ENCODE measurements at places on chromosomes 11 and 22.

- no peak for DNase-seq
These were observed 237.8 kb downstream of the NXPE2 start for GRCh38 chr11:114915871-114916805.

- DNase-seq: no peak
These were observed 363.1 kb downstream of the MN1 start for GRCh38 chr22:27438271-27438980.

DNA sequence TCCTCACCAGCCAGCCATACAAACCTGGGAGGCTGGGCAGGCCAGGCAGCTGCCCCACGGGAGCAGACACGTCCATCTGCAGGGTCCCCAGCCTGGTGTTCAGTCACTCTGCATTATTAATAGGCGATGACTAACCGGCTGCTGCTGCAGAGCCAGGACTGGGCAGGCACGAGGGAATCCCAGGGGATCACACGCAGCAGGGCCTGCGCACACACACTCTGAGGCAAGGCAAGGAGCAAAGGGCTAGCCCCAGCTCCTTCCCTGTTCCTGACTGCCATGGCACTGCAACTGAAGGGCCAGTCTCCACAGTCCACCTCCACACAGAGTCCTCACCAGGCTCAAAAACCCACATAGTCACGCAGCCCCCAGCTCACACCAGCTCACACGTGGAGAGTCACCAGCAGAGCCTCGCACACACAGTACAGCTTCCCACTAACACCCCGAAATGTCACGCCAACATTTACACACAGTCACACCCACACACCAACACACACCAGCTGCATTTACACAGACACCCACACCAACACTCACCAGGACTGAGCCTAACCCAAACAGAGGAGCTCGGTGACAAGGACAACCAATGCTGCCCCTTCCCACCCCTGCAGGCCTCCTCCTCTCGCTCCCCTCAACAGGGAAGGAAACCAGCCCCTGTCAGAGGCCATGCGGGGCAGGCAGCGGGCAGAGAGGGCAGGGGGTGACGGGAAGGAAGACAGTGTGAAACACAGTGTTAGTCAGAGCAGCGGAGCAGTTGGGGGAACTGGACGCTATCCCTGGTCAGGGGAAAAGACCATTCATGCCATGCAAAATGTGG lies 47.3 kb downstream of the NRXN2 start:
- DNase-seq: no peak

DNA sequence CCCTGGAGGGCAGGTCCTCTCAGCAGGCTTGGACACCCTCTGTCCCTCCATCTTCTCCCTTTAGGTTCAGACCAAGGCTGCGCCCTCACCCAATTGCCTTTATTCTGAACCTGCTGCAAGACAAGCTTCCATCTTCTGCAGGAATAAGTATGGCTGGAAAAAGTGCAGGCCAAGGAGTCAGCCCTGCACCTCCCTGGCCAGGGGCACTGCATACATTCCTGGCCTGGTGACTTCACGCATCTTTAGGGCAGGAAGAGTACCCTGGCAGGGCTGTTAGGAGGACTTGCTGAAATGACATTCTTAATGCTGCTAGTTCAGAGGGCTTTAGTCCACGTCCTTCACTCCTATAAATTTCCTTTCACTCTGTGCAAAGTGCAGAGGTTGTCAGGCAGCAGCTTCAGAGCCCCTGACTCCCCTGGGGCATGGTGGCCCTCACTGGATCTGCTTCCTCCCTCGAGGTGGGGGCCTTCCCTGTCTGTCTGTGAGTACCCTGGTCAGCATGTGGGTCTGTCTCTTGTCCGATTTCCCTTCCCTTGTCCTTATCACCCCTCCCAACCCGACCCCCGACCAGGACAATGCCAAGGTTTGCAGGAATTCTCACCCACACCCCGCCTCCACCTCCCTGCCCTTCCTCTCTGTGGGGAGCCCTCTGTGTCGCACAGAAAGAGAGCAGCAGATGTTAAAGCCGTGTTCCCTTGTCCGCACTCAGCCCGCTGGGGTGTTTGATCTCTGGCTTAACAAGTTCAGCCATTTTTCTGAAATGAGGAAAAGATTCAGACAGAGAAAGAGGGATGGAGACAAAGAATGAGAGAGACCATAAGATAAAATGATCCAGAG lies 124.5 kb upstream of the SYT13 start:
- no peak for DNase-seq

DNA sequence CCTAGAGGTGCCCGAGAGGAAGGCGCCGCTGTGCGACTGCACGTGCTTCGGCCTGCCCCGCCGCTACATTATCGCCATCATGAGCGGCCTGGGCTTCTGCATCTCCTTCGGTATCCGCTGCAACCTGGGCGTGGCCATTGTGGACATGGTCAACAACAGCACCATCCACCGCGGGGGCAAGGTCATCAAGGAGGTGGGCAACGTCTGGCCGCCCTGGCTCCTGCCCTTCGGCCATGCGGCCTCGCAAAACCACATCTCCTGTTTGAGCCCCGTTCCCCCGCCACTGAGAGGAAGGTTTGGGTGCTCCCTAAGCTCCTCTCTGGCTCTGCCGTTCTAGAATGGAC lies 3.4 kb downstream of the SLC17A6 start:
- no peak for DNase-seq

DNA sequence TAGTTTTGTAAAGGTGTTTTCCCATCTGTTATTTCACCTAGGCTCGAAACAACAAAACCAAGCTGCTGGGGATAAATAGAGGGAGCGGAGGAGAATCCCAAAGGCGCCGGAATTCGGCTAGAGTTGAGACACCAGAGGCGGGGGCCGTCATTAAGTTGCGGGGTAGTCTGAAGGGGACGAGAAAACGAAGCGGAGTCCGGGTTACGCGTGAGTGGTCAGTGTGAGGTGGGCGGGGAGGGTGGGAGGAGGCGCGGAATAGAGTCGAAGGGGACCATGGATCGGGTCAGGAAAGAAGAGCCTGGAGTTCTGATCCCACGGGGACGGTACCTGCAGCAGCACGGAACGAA lies 361 bp downstream of the SRPRA start:
- no peak for DNase-seq

DNA sequence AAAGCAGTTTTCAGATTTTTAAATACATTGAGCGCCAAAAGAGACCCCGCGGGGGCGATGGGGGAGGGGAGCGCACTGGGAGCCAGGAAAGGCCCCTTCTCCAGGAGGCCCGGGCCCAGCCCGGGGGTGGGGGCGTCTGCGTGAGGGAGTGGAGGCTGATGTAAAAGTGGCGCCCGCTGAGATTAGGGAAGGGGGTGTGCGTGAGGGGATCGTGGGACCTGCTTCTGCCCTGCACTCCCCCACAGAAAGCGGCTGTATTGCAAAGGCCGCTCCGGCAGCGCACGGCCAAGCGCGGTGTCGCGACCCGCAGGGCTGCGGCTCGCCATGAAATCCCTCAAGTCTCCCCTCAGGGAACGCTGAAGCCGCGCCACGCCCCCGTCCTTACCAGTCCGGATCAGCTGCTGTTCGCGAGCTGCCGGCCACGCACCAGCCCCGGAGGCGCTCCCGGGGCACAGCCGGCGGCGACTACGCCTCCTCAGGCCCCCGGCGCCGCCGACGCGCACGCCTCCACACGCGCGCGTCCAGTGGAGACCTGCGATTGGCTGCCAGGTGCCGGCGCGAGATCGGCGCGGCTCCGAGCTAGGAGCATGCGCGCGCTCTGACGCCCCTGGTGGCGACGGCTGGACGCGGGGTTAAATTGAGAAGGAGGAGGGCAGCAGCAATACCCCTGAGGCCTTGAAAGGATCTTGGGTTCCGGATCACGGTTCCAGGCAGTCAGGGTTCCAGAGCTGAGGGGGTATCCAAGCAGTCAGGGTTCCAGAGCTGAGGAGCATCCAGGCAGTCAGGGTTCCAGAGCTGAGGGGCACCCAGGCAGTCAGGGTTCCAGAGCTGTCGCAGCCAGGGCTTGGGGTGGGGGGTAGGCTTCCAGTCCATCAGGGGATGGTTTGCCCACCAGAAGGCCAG lies at the start of gene ZNF280B:
Gene ZNF280B, minus strand, starts transcription at position 469 of the 903 bp plus-strand sequence. CDS start 19,344 bp downstream, outside the sequence.
- no peak for DNase-seq

DNA sequence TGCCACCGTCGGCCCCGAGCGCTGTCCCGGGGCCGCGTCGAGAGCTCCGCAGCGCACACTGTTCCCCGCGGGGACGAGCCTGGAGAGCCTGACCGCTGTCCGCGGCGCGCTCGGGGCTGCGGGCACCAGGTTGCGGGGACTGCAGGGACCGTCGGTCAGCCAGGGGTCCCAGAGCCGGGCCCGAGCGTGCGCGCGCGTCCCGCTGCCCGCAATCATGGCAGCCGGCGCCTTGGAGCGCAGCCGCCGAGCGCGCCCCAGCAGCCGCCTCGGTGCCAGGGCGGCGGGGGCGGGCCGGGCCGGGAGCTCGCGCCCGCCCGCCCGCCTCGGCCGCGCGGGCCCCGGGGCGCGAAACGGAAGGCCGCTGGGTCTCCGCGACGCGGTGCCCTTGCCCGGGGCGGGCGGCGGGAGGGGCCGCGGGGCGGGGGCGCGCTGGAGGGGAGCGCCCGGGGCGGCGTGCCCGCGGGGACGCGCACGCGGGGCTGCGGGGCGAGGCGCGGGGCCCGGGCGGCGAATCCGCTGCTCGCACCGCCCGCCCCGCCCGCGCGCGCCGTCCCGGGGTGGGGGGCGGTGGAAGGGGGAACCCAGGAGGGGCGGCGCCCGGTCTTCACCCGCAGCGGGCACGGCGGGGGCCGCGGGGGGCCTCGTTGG lies 79.4 kb upstream of the PPARA start:
- DNase-seq: no peak

DNA sequence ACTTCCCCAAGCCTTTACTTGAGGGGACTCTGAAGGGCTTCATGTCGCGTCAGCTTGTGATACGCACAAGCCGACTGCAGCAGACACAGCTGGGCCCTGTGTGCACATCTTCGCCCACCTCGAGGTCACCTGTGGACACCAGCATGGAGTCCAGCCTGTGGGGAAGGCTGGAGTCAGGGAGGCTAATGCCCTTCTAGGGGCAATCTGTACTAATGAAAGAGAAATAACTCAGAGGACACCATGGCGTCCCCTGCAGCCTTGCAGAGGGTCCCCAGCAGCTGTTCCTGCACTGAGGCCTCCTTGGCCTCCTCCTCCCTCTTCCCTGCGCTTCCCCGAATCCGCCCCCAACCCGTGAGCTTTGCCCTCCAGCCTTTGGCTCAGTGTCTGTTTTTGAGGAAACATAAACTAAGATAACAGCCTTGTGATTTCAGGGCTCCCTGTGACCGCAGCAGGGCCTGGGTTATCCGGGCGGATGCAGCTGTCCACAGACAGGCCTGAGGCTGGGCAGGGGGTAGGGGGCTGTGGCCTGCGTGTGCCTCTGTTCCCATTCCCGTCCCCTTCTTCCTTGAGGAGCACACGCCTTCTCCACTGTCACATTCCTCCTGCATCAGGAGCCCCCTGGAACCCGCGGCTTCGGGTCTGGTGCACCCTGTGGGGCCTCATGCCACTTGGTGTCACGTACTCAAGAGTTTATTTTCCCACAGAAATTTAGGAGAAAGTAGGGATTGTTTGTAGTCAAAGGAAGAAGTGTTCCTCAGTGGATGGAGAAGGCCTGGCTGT lies 25.0 kb downstream of the KRTAP5-5 start:
- DNase-seq: no peak

DNA sequence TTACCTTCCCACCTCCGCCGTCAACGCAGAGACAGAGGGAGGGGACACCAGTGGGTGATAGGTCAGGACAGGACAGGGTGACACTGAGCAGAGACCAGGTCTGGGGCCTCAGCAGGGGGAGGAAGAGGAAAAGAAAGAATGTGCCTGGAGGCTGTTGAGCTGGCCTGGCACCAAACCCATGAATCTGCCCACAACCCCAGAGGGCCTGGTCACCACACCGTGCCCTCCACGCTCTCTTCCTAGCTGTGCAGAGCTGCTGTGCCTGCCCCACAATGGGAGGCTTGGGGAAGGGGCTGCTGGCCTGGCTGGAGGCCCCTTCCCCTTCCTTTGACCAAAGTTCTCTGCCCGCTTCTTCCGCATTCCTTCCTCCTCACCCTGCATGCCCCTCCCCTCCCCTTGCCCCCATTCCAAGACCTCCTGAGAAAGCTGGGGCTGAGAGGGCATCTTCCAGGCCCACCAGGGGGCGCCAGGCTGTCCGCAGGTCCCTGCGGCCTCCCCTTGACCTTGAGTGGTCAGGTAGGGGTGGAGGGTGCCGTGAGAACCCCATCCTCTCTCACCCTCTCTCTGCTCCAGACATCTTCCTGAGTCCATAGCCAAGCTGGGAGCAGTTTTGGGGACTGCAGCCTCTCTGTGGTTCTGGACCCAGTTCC lies 11.0 kb upstream of the CACNA1I start:
- DNase-seq: no peak

DNA sequence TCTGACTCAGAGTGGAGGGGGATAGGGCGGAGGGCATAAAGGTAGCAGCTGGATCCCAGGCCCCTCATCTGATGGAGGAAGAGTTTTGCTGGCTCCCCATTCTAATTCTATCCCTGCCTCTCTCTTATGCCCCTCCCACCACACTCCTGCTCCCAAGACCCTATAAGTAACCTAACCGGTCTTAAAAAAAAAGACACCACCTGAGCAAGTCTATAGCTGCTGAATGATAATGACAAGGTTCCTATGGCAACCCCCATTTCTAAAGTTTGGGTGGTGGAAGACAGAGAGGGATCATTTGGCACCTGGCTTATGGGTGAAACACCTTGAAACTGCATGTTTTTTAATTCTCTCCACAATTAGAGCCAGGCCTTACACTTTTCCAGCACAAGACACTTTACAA lies 69.6 kb downstream of the LARGE1 start:
- no peak for DNase-seq

DNA sequence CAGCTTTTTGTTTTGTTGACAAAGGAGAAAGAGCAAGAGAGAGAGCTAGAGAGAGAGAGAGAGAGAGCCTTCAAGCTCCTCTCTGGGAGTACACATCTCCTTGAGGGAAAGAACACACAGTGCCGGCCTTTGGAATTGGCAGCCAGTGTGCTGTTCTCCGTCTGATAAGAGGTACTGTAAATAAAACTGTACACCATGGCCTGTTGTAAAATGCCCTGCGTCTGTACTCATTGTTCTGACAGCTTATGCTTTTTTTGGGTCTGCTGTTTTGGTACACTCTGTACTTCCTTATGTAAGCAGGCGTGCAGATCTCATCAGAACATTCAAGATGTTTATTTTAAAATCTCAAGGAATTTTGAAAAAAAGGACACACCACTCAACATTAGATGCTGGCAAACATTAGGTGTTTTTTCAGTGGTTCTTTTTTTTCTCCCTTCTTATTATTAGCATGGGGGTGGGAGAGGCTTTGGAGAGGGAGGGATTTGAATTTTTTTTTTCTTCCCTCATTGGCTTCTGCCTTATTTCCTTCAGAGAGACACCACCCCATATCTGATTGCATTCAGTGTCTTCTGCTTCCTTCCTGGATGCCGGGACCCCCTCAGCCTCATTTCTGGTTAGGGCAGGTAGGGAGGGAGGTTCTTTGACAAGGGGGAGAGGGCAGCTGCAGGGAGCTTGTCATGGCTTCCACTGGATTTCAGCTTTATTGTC lies 116.8 kb upstream of the NNMT start:
- no peak for DNase-seq

GRCh38 chr11:86688398-86689179 lies 16.2 kb upstream of the ME3 start:
- no peak for DNase-seq

DNA sequence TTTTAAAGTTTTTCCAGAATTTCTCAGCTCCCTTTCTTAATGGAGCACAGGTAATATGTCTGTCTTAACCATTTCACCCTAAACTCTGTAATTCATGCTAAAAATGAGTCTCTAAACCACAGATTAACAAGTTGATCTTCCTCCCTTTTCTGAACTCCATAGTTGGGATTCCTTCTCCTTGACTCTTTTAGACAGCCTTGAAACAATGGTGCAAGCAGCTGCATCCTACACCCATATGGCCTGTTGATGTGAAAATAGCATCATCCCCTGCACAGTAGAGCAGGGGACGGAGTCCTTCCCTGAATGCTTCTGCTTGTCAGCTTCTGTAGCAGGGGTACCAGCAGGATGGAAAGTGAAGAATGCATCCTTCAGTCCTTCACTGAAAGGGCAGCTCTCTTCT lies 192.8 kb upstream of the SORL1-AS1 start:
- DNase-seq: no peak

- no peak for DNase-seq
These were observed 324.3 kb upstream of the SORL1-AS1 start for GRCh38 chr11:121777056-121777455.

All from omental fat pad (tissue), 4 donors.